Putamen (tissue), 1 donor: ENCODE measurements at places on chromosomes 5 and 9.
A peak's percentile ranks its signal among the peaks of the same experiment; 100 is the strongest.

- DNase-seq: peak; percentile 64
These were observed 47.9 kb upstream of the CHSY3 start for GRCh38 chr5:129856325-129856724.

DNA sequence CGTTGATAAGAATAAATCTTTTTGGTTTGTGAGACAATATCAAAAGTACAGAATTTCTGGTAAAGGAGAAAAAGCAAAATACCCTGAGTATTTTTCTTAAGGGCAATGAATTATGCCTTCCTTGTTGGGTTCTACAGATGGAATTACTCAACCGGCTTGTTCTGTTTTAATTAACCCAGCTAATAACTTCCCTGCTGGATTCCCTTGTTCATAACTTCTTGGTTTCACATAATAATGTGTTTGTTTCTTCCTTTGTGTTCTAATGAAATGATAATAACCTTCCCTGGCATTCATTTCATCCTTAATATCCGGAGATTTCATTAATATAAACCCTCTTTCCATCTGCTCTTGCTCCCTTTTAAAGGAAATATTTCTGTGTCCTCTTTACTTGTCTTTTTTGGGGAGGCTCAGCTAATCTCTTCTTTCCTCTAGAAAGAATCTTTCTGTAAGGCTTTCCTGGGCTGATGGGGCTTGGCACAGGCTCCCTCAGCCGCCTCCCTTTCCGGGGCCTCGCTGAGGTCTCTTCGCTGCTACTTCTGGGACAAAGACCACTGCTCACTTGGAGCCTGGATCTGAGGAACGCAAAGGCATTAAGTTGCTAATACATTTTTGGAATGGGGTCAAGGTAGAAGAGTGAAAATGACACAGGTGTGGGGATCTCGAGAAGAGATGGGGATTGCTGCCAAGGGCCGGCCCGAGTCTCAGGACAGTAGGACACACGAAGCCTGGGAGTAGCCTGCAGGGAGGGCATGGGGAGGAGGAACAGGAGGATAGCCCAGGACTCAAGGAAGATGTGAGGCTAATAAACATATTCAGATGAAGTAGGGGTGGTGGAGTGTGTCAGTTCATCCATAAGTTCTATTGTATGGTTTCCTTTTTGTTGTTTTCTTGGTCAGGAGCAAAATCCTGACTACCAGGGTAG is 118.5 kb downstream of the NRG2 start:
- DNase-seq: no peak

DNA sequence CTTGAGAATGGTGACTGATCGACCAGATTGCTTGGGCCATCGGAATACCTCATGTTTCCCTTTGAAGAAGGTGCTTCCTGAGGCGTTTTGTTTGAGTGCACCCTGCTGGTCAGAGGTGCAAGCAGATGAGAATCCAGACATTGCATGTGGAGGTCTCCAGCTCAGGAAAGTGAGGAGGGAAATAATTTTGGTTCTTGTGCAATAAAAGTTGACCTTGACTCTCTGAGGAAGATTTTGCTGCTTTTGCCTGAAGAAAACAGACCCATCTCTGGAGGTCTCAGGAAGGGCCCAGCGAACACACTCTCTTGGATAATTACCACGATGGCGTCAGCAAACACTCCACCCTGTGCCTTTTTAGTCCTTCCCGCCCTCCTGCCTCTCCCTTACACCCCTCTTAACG is 69.7 kb downstream of the GRAMD2B start:
- DNase-seq: no peak

DNA sequence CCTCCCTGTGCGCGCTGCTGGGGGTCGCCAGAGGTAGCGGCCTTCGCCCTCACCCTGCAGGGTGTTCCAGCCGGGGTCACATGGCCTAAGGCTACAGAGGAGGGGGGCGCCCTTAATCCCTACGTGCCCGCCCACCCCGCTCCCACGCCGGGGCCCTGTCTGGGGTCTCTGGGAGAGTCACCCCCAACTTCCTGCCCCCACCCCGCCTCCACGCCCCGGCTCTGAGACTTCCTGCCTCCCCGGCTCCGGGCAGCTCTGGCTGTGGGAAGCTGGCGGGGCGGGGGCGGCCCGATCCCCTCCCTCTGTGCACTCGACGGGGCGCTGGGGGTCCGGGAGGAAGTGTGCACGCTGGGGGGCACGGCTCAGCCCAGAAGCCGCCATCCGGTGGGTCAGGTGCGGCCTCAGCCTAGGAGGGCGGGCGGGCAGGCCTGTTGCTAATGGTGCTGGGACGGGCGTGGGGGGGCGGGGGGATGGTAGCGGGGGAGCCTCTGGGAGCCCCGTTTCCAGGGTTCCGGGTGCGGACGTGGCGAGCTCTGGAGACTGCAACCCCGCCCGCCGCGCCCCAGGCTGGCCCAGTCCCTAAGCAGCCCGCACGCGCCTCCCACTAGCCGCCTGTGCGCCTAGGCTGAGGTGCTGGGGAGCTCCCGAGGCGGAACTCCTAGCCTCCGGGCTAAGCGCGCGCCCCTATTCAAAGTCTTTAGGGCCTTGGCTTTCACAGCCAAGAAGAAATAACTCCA is 61.6 kb downstream of the CXXC5 start:
- no peak for DNase-seq
